Caco-2 (cell line): ENCODE measurements at places on chromosomes 1 and 21. TPM values are rescaled to one million over a fixed set of nuclear protein-coding genes. Genes with fewer than 3 reads are reported as not detected.

- DNase-seq = peak; percentile 10
Measured at GRCh38 chr1:19877821-19878636, 4.2 kb upstream of the OTUD3 start.

GRCh38 chr1:169529068-169529642 lies 43.4 kb upstream of the SLC19A2 start:
- peak; percentile 91 for DNase-seq

DNA sequence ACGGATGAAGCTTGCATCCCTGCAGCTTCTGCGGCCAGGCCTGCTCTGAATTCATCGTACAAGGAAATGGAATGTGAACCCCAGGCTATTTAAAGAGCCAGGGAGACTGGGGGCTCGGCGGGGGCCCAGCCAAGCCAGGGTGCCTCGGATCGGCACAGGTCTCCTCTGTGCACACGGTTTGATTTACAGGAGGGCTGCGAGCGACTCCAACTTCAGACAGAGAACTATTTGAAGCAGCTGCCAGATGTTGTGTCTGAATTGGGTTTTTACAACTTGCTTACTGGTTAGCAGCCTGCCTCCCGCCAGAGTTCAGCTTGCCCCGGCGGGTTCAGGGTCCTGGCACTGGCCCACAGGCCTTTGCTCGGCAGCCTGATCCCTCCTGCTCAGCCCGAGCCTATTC lies 83.2 kb downstream of the SPSB1 start:
- DNase-seq = no peak

GRCh38 chr1:226487921-226488320 lies 60.6 kb upstream of the STUM start:
- no peak for DNase-seq

DNA sequence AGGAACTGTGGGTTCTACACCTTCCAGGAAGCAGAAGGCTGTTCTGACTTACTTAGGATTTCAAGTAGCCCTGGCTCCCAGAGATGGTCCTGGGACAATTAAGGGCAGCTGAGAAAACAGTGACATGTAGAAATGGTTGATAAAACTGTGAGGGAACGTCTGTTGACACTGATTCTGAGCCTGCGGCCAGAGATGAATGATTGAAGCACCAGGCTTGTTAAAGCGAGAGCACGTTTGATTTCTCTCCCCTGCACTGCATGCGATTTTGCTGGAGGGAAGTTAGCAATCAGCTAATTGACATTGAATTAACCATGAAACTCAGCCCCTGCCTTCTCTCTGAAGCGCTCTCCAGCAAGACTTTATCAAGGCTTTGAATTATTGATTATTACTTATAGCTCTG lies 29.9 kb upstream of the POU3F1 start:
- no peak for DNase-seq

- peak; percentile 28 for DNase-seq
Measured at GRCh38 chr1:60942291-60942690, 140.1 kb upstream of the NFIA start.

Gene RGS7
- total RNA-seq = not detected in 2 replicates
